Vagina (tissue), 2 donors: ENCODE measurements at places on chromosomes 5 and 9. TPM values are rescaled to one million over a fixed set of nuclear protein-coding genes. Genes with fewer than 3 reads are reported as not detected.

The LRRC70 gene
- 9.6 TPM for total RNA-seq

The SLC6A3 gene
- 0.49 TPM for total RNA-seq

The SPINK6 gene
- not detected for total RNA-seq

The CARTPT gene
- total RNA-seq: not detected

The NR4A3 gene
- total RNA-seq: 23.3 TPM

The BHMT2 gene
- total RNA-seq: 4.2 TPM

The RGS7BP gene
- total RNA-seq: 11.8 TPM

The SLC25A2 gene
- not detected for total RNA-seq

The ZNF474 gene
- total RNA-seq: 0.49 TPM

The PTGS1 gene
- 12.0 TPM for total RNA-seq

The PCDHA9 gene
- total RNA-seq: 0.25 TPM
